SK-N-SH (cell line): ENCODE measurements at places on chromosomes 2 and 18. TPM values are rescaled to one million over a fixed set of nuclear protein-coding genes. Genes with fewer than 3 reads are reported as not detected.

The CEBPZ gene
- polyA plus RNA-seq, result 9.7 and 11.6 TPM in 2 replicates

DNA sequence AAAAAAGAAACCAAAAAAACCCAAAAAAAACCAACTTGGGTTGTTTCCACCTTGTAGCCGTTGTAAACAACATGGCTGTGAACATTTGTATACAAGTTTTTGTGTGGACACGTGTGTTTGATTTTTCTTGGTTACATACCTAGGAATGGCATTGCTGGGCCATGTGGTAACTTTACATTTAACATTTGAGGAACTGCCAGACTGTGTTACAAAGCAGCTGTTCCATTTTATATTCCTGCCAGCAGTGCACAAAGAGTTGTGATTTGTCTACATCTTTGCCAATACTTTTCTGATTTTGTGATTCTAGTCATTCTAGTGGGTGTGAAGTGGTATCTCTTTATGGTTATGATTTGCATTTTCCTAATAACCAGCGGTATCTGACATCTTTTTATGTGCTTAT is 22.5 kb downstream of the LPIN1 start:
- no peak for DNase-seq

- DNase-seq, result no peak
Observed at GRCh38 chr2:240457223-240458043, 22.0 kb downstream of the GPC1 start.

GRCh38 chr2:86037795-86038192 is 67.9 kb downstream of the POLR1A start:
- no peak for DNase-seq

GRCh38 chr2:187408926-187409325 is 39.1 kb downstream of the CALCRL start:
- no peak for DNase-seq

DNA sequence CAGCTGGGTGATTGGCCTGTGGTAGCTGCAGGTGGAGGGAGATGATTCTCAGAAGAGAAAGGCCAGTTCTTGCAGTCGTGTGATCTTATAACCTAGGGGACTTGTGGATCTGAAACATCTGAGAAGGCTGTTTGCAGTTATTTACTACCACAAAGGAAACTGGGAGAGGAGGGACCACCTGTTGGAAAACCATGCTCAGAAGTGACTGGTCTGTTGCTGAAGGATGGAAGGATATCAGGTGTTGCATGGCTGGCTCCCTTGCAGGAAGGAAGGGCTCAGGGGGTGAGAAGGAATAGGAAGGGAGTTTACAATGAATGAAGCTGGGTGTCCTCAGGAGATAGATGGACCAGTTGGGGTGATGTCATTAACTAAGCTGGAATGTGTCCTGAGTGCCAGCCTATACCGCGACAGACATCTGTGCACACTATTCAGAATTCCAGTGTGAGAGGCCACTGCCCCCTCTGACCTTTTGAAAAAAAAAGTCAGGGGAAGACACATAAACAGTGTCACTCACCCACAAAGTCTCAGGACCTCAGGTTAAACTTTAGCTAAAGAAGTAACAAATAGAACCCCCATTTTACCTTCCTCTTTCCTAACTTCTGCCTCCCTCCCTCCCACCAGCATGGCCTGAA is 17.5 kb downstream of the IGFBP2 start:
- no peak for DNase-seq

- DNase-seq, result no peak
Observed at GRCh38 chr2:14975381-14975780, 342.9 kb downstream of the LRATD1 start.

- DNase-seq, result no peak
Observed at GRCh38 chr2:59939236-59939635, 614.2 kb downstream of the BCL11A start.

GRCh38 chr2:109018452-109018851 is 29.4 kb upstream of the EDAR start:
- DNase-seq, result no peak
